ENCODE measurements at places on chromosomes 11 and 22.

GRCh38 chr11:86930957-86931547, 24.1 kb downstream of the FZD4 start:
- no peak for DNase-seq

DNA sequence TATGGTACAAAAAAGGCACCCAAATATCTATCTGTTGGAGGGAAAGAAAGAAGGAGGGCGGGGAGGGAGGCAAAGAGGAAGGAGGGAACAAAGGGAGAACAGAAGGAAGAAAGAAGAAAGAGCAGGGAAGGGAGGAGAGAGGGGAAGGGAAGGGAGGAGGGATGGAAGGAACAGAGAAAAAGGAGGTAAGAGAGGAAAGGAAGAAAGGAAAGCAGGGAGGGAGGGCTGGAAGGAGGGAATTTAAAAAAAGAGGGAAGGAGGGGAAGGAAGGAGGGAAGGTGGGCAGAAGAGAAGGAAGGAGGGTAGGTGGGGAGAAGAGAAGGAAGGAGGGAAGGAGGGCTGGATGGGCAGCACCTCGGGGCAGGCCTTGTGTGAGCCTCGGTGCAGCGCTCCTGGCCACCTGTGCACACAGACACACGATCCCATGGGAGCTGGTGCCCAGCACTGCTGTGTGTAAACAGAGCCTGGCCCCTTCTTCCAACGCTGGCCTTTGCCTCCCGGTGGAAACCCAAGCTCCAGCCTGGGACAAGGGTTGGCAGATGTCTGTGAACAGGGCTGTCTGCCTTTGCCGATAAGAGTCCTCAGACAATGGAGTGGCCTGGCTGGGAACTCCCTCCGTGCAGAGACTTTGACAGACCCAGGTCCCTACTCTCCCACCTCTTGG, 23.2 kb downstream of the SMIM38 start:
- no peak for DNase-seq

- no peak for DNase-seq
Observed at GRCh38 chr22:25206998-25207397, 7.3 kb downstream of the CRYBB3 start.

GRCh38 chr11:87391496-87391895, 353.8 kb downstream of the TMEM135 start:
- no peak for DNase-seq

- DNase-seq = no peak
Observed at GRCh38 chr11:132248580-132248979, 878.2 kb downstream of the NTM start.

DNA sequence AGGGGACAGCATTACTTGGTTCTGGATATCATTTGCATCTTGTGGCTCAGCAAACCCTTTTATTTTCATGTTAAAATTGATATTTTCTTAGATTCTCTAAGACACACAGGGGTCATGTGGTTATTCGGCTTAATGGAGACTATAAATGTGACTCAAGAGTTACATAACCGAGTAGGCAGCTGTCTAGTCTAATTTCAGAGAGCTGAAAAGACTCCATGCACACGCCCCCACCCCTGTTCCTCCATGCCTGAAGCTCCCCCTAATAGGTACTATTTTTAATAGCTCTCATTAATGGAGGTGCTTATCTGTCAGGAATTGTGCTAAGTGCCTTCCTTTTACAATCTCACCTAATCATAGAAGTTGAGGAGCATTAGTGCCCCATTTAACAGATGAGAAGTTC, 189.2 kb upstream of the ARHGAP20 start:
- no peak for DNase-seq

GRCh38 chr11:121419836-121420235, 32.3 kb upstream of the SORL1 start:
- DNase-seq = no peak

GRCh38 chr11:2996976-2997375, 4.8 kb upstream of the NAP1L4 start:
- DNase-seq = no peak

DNA sequence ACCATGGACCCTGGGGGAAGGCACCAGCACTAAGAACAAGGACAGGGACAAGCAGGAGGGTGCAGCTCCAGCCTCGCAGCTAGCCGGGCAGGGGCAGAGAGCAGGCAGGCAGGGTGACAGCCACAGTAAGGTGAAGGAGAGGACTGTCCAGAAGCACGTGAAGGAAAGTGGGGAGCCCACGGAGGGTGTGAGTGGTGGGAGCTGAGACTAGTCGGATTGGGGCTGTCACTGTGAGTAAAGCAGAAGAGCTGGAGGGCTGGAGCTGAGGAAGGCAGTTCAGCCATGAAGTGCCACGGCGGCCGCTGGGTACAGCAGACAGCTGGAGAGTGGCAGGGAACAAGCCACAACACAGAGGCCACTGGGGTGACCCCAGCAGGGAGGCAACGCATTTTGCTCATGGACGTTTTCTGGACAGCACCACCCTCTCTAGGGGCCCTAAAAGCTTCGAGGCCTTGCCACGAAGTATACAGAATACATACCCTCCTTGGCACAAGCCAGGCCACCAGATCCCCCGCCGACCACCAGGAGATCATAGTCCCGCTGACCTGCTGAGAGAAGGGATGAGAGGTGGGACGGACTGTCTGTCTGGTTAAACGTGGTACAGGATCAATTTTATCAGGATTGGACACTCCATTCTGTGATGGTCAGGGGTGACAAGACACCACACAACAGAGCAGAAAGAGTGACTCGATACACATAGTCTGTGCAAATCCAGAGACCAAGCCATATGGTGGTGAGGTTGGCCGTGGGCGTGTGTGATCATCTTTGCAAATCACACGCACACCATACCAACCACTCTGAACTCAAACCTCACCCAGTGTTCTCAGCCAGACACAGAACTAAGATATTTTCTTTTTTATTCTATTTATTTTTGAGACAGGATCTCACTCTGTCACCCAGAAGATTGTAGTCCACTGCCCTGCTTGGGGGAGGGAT, 10.8 kb upstream of the COMT start:
- DNase-seq = no peak

DNA sequence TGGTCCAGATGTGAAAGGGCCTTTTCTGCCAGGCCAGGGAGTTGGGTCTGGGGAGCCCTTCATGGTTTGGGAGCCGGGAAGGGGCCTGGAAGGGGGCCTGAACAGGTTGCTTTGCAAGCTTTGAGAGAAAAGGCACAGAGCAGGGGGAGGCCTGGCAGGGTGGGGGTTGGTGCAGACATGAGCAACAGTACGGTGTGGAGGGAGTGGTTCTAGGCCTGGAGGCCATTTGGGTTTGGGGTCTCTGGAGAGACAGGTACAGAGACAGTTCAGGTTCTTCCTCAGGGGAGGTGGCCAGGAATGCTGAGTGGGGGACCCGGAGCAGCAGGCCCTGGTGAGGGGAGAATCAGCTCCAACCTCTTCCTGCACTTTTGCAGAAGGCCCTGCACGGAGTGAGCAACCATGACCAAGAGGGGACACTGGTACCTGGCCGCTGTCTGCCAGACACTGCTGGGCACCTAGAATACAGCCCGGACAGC, 1.4 kb downstream of the KDELR3 start:
- no peak for DNase-seq

DNA sequence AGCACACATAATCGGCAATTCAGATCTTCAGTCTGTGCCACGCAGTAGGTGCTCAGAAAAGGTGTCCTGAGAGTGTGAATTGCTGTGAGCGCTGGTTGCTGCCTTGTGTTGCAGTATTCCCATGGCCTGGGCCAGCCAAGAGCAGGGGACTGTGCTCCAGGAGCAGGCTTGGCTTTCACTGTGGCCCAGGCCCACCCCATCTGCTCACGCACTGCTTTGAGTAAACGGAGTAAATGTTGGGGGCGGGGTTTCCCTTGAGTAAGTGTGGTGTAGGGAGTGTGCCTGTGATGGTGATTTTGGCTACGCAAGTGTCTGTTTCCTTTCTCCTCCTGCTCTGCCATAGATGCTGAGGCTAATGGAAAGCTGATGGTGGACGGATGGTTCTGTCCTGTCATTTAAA, 2.3 kb downstream of the CTTN start:
- no peak for DNase-seq

- DNase-seq = no peak
Observed at GRCh38 chr11:13115380-13115675, 106.2 kb downstream of the RASSF10 start.

DNA sequence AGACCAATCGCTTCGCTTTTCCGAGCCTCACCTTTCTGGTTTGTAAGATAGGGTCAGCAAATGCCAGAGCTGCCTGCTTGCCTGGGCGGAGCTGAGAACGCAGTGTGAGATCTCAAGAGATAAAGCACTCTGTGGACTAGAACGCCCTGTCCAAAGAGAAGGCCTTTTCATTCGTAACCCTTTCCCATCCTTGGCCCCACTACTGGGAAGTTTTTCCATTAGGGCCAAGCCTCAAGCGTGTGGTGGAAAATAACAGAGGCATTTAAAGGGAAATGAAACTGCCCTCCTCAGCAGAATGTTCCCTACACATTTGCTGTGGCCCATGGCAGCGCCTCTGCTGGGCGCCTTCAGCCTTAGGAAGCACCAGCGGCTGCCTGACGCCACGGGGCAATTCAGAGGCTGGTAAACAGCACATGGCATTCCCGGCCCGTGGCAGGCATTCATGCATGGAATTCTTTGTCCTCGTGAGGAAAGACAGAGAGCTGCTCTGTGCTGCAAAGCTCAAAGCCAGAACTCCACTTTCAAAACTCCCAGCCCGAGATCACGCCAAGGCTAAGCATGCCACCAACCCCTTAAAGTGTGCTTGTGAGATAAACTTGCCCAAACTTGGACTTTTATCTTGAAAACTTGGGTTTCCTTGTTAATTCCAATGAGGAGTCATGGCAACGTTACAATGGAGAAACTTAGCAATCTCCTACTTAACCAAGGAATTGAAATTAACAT, 38.1 kb downstream of the AHNAK start:
- DNase-seq = no peak

- no peak for DNase-seq
Observed at GRCh38 chr22:19149991-19150390, at the start of gene GSC2. Gene GSC2, minus strand, starts transcription at chr22:19150292. Its CDS starts 9 bp downstream, at chr22:19150283.

DNA sequence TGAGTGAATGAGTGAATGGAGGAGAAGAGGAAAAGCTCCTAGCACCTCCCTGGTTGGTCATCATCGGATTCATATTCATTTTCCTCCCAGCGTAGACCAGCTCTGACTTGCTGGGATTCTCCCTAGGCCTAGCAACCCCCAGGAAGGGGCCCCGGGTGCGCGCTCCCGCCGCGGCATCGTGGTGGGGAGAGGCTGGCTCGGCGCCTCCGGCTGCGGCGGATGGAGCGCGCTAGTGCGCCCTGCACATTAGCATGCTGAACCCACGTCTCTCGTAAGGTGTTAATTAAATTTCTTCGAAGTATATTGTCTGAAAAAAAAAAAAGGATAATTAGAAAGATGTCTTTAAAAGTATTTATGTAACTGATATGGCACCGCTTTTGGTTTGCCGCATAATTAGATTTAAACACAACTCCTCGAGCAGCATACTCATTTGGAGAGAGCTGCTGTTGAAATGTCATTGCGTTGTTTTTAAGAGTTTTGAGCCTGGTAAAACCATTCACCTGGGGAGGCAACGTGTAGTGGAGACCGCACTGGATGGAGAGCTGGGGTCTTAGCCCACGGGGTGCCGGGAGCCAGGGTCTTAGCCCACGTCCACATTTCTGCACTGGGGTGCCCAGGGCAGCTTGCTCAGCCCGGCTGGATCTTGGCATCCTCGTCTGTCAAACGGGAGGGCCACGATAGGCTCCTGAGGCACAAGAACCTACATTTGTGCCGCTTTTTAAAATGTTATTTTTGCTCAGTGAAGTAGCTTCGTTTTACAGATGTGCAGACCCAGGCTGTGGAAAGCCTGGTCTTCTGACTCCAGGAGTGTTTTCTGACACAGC, 21.8 kb downstream of the MPPED1 start:
- DNase-seq = no peak

GRCh38 chr11:35735411-35735810, 72.8 kb downstream of the TRIM44 start:
- no peak for DNase-seq

DNA sequence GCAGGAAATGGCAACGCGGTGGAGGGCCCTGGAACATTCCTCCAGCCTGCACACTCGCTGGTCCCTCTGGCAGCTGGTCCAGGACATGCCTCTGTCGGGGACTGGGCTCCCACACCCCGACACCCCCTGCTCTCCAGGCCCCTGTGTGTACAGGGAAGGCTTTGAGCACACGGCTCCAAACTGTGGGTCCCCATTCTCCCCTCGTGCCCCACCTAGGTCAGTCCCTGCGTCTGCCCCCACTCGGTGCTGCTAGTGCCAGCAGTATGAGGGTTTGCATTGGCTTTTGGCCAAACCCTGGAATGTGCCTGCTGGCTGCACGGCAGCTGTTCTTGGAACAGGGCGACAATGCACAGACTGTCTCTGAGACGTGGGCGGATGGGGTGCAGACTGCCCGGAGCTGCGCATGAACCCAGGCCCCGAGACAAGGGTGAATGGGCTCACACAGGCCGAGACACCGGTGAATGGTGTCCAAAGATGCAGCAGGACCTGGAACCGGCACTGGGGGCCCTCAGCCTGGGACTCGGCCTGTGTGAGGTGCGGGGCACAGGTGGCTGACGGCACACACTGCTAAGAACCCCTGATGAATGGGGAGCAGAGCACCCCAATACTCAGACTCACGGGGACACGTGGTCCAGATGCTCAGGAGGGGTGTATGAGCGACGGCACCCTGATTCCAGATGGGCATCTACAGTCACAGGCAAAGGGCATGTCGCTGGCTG, 7.5 kb upstream of the SYT8 start:
- DNase-seq = no peak

- DNase-seq = no peak
Observed at GRCh38 chr11:125384825-125385224, 111.2 kb downstream of the FEZ1 start.

GRCh38 chr11:7668464-7668863, 4.8 kb downstream of the CYB5R2 start:
- DNase-seq = no peak

DNA sequence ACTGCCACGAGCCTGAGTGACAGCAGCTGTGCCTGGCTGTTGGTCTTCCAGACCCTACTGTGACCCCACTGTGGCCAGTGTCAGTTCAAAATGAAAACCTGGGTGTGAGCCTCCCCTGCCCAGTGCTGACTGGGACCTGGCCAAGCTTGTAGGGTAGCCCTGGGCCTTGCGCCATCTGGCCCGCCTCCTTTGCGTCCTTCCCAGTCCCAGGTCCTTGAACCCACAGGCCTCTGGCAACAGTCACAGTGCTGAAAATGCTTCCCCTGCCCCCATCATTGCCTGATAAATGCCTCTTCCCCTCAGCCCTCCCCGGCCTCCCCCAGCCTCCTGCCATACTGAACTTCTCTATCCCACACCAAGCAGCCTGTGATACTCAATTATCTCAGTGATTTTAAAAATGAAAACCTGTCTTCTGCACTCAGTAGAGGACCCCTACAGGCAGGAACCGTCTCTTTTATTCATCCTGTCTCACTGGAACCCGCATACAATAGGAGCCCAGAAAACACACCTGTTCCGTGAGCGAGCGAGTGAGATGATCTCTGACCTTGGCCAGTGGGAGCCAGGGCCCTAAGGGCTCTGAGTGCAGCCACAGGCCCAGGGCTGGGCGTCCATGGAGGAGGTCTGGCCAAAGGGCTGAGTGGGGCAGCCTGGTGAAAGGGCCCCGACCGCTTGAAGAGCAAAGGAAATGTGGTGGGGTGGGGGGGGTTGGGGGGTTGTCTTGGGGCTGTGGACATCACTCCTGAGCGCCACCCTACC, 49.7 kb upstream of the TTLL12 start:
- DNase-seq = no peak
